ENCODE measurements at places on chromosomes 11 and 22.

DNA sequence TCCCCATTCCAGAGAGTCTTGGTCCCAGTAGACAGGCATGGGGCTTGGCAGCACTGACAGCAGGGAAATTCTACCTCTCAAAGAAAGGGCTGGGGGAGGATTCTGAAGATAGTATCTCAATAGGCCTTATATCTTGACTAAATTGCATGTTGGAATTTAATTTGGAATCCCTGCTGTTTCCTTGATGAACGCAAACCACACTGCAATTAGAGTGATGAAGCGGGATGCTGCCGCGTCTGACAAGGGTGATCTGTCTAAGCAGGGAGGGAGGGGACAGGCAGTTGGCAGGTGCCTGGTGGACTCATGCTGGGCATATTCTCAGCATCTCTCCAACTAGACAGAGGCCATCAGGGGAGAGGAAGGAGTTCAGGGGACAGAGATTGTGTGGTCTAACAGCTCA lies 48.4 kb downstream of the COMMD9 start:
- no peak for DNase-seq

DNA sequence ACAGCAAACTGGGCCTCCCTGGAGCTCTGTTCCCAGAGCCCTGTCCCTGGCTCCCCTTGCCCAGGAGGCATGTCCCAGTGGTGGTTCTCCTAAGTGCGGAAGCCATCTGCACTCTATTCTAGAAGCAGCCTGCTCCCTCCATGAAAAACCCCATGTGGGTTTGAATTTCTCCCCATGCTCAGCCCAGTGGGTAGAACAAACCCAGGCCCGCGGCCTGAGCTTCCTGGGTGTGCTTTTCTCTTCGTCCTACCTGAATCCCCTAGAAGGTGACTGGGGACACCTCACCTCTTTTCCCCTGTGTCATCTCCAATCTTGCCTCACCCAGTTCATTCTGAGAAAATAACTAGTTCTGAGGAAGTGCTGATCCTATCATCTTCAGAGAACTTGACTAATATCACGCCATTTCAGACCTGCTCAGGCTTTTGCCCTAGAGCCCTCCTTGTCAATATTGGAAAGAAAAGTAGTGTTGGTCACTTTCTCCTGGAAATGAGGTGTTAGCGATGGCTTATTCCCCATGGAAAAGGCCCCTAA lies 15.9 kb downstream of the IL10RA start:
- DNase-seq = no peak

DNA sequence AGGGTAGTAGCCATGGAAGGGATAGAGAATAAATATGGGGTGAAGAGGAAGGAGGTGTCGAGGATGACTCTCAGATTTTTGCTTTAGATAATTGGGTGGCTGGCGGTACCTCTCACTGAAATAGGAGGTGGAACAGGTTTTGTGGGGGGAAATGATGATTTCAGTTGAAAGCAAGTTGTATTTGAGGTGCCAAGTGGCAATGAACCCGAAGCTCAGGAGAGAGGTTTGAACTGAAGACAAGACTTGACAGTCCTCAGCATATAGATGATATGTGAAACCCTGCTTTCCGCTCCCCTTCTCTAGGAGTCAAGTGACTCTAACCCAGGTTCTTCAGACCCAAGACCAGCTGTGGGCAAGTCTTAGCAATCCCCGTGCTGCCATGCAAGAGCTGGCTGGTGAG lies 33.7 kb downstream of the RRP8 start:
- DNase-seq = no peak

- no peak for DNase-seq
Observed at GRCh38 chr11:61718046-61718531, 34.3 kb upstream of the MYRF start.

GRCh38 chr22:46379066-46379930 lies 43.8 kb downstream of the TRMU start:
- no peak for DNase-seq

DNA sequence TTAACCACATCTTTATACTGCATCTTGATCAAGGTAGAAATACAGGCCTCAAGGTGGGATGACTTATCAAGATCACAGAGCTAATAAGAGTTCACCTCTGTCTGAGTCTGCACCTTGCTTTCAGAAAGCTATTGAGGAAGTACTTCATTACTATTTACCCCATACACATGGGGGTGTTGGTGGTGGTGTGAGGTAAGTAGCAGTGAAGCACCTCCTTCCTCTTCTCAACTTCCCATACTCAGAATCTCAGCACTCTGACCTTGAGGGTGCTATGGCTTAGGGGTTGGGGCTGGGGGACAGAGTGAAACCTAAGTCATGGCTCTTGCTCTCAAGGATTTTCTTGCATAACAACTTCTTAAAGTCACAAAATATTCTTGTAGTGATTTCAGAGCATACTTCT lies 56.9 kb downstream of the ME3 start:
- DNase-seq = no peak

GRCh38 chr11:128689591-128689947 lies 4.3 kb upstream of the FLI1 start:
- DNase-seq = no peak

Measured in NCI-H1048 (cell line).